Stimulated activated CD4-positive, alpha-beta T cell treated with anti-CD3 and anti-CD28 coated beads, Interleukin-15, amount 100 ng/mL, for 1 hour (primary cell): ENCODE measurements at places on chromosomes 2 and 18.

- no peak for DNase-seq
These were observed 13.2 kb upstream of the ITGAV start for GRCh38 chr2:186576614-186577013.

GRCh38 chr2:197599285-197599965 lies 76.0 kb downstream of the RFTN2 start:
- DNase-seq = no peak

- DNase-seq = no peak
These were observed 394.4 kb downstream of the SPAG16 start for GRCh38 chr2:213678437-213679218.

GRCh38 chr2:20571231-20571630 lies 79.7 kb downstream of the HS1BP3 start:
- DNase-seq = no peak

DNA sequence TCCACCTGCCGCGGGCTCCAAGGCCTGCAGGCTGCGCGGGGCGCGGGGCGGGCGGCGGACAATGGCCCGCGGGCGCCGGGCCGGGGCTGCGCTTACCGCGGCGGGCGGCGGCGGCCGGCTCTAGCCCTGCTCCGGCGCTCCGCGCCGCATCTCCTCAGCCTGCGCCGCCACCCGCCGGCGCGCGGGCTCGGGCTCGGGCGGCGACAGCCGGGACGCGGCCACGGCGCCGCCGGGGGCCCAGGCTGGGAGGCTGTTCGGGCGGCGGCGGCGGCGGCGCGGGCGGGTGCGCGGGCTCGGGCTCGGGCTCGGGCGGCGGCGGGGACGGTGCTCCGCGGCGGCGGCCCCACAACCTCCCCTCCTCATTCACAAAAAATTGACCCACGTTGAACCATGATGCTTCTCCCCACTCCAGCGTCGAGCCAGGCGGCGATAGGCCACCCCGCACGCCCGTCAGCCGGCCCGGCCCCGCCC lies at the start of gene HDAC4:
TSS of gene HDAC4 (minus strand) at position 425 of the 471 bp plus-strand sequence. CDS start 48,321 bp downstream, outside the sequence.
- DNase-seq = no peak

GRCh38 chr2:169160926-169161481 lies 91.6 kb downstream of the DHRS9 start:
- DNase-seq = no peak

DNA sequence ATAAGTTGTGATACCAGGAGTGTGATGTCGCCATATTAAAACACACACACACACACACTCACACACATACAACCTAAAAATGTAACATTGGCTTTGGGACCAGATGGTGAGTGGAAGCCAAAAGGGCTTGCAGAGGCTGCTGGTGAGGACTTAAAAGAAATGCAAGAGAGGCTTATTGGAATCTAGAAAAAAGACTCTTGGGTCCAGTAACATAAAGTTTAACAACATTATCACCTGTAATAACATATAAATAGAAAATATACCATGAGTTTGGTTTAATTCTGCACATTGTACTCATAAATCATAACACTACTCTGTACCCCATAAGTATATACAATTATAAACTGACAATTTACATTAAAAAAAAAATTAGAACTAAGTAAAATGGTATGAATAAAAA lies 74.4 kb upstream of the MYCN start:
- no peak for DNase-seq

- no peak for DNase-seq
These were observed 46.5 kb downstream of the PLEK start for GRCh38 chr2:68411397-68412126.

DNA sequence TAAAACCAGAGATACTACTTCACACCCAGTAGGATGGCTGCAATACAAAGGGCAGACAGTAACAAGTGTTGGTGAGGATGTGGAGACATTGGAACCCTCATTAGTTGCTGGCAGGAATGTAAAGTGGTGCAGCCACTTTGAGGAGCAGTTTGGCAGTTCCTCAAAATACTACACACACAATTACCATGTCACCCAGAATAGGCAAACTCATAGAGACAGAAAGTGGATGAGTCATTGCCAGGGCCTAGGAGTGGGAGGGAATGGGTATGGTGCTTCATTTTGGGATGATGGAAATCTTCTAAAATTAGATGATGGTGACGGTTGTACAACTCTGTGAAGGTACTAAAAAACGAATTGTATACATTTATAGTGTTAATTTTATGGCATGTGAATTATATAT lies 54.8 kb downstream of the ATP9B start:
- DNase-seq = no peak

- DNase-seq = no peak
These were observed 60.0 kb downstream of the SNORC start for GRCh38 chr2:232930059-232930400.

DNA sequence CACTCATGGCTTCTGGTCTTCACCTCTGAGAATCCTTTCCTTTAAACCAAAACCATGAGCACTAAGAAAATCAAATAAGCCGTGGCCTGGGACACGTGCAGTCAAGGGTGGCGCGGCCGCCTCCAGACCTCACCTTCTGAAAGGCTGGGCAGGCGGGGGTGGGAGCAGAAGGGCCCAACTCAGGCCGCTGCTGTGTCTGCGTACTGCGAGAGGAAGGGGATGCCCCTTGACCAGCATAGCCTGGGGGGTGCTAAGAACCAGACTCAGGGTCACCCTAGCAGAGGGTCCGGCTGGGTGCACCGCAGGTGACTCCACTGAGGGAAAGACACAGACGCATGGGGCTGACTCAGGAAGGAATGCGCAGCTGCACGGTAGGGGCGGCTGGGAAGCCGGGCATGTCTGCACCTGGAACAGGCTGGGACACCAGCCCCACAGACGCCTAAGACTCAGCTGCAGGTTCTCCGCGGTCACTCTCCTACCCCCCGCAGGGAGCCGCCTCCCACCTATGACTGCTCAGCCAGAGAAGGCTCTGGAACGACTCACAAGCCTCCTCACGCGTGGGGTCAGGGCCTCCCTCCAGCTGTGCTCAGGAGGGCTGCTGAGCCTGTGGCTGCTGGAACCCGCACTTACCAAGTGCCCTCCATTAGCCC lies 432.4 kb upstream of the MYT1L start:
- no peak for DNase-seq

- DNase-seq = no peak
These were observed 107.2 kb downstream of the INHBB start for GRCh38 chr2:120452945-120453634.

DNA sequence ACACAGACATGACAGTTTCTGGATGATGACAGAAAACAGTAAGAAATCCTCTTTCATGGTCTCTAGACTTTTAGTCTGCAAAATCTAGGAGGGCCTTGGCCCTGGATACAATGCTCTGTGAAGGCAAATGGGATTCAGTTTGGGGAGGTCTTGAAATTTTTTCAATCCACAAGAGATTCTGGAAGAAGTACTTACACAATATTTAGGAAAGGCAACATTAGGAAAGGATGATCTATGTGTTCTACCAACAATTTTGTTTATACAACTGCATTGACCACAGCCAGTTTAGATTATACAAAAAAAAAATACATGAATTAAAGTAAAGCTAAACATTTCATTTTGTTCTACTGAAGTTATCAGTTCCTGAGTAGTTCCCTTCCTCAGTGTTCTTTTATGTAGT lies 208.0 kb downstream of the SRBD1 start:
- no peak for DNase-seq

GRCh38 chr2:240112914-240113690 lies 23.0 kb downstream of the COPS9 start:
- no peak for DNase-seq

DNA sequence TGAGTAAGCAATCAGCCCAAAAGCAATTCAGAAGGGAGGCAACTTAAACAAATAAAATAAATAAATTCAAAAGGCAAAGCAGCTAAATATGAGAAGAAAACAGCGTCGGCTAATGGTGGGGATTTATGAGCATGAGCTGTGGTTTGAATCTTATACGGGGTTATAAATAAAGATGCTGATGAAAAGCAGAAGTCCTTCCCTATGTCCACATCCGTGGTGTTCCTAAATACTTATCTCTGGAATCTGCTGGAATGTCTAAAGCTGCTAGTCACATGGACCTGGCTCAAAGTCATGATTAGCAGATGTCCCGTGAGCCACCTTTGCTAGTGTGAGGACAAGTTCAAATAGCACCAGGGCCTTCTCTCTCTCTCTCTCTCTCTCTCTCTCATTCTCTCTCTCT lies 33.8 kb downstream of the SMIM21 start:
- DNase-seq = no peak

DNA sequence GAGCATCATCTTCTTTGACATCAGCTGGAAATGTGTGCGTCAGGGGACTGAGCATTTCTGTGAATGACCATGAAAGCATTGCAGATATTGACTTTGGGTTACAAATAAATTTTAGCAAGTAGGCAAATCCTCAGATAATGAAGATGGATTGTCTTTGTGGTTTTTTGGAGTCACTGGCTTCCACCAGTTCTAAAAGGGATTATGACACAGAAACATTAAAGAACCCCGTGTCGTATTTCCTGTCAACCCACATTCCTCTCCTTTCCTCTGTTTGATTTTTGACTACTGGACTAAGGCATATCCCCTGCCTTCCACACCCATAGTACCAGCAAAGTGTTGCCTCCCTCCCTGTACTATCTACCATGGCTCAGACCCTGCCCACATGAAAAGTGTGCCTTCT lies 268.1 kb downstream of the MYO3B start:
- DNase-seq = no peak

GRCh38 chr2:118794546-118794945 lies 52.9 kb downstream of the EN1 start:
- no peak for DNase-seq

GRCh38 chr2:136129601-136130000 lies 11.7 kb upstream of the CXCR4 start:
- DNase-seq = no peak

GRCh38 chr2:161159456-161160225 lies 587 bp upstream of the TANK start:
- no peak for DNase-seq

- DNase-seq = no peak
These were observed 580.6 kb upstream of the CDH2 start for GRCh38 chr18:28757466-28758008.

GRCh38 chr18:75215663-75216062 lies 5.1 kb downstream of the TSHZ1 start:
- no peak for DNase-seq

- no peak for DNase-seq
These were observed 122.4 kb downstream of the GREB1L start for GRCh38 chr18:21364471-21364870.

DNA sequence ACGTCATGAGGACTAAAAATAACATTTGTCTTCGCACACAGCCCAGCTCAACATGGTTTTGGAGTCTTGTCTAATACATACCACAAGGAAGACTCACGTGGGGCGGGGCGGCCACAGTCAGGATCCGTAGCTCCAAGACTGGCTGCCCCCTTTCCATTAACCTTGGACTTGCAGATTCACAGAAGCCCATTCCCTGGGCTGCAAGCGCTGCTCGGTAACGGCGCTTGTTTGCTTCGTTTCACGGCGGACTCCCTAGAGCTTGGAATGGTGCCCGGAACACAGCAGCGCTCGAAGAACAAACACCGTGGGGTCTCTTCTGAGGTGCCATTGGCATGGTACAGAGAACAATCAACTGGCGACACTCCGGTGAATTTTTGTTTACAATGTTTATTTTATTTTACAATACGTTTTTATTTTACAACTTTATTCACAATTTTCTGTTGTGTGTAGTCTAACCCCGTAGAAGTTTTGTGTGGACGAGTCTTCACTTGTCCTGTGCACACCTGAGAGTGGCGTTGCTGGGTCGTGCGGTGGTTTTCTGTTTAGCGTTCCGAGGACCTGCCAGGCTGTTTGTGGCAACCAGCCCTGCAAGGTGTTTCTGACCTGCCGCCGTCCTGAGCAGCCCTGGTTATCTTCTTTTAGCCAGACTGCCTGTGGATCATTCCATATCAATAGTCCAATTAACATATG lies 126.5 kb downstream of the GALR1 start:
- DNase-seq = no peak

GRCh38 chr2:214946949-214947348 lies 137.5 kb upstream of the BARD1 start:
- no peak for DNase-seq

DNA sequence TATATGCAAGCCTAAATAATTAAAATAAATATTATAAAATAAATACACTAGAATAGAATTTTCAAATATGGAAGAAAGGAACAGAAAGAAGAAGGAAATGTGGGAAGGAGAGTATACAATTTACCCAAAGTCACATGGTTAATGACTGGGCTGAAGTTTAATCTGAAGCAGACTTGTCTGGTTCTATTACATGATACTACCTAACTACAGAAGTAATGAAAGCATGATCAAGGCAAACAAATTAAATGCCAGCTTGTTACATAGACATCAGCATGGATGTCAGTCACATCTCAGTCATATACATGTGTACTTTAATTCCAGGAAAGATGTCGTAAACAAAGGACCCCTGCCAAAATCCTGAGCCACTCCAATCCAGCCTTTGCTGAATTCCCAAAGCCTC lies 1060.8 kb downstream of the CNTNAP5 start:
- DNase-seq = no peak

DNA sequence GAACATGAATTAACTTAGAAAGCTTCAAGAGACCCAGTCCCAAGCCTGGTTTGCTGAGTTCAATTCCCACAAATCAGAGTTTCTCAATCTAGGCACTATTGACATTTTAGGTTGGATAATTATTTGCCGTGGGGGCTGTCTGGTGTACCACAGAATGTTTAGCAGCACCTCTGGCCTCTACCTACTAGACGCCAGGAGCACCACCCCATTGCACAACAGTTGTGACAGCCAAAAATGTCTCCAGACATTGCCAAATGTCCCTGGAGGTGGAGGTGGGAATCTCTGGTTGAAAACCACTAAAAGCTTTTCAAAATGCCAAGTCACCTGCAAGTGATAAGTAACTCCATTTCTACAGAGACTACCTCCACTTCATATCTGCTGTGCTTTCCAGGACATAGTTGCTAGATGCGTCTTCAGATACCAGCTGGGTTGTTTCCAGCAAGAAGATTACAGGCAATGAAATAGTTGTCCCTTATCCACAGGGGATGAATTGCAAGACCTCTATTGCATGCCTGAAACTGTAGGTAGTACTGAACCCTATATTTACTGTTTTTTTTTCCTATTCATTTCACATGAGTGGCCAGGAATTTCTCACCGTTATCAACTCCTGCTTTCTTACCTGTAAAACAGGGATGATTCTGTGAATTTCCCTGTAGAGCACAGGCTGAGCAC lies 554.3 kb downstream of the ZEB2 start:
- DNase-seq = no peak

GRCh38 chr2:221506469-221506868 lies 65.6 kb downstream of the EPHA4 start:
- no peak for DNase-seq

GRCh38 chr2:85583667-85584353 lies 421 bp upstream of the VAMP5 start:
- no peak for DNase-seq

DNA sequence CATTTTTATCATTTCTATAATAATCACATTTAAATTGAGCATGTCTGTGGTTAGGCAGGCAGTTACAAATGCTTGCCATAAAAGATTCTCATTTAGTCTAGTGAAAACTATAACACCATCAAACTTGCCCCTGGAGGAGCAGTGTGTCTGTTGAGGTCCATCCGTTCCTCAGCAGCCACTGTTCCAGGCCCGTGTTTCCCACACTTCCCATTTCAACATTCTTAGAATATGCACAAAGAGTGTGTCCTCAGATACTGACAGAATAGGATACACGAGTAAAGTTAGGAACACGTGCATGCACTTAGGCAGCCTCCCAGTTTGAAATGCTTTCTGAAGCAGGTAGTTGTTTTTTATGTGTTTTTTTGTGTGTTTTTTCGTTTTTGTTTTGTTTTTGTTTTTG lies 39.9 kb downstream of the NCK2 start:
- DNase-seq = no peak

- no peak for DNase-seq
These were observed 228.9 kb upstream of the SPOPL start for GRCh38 chr2:138272524-138273195.
